ENCODE measurements at places on chromosomes 16 and 17.
A peak's percentile ranks its signal among the peaks of the same experiment; 100 is the strongest.

DNA sequence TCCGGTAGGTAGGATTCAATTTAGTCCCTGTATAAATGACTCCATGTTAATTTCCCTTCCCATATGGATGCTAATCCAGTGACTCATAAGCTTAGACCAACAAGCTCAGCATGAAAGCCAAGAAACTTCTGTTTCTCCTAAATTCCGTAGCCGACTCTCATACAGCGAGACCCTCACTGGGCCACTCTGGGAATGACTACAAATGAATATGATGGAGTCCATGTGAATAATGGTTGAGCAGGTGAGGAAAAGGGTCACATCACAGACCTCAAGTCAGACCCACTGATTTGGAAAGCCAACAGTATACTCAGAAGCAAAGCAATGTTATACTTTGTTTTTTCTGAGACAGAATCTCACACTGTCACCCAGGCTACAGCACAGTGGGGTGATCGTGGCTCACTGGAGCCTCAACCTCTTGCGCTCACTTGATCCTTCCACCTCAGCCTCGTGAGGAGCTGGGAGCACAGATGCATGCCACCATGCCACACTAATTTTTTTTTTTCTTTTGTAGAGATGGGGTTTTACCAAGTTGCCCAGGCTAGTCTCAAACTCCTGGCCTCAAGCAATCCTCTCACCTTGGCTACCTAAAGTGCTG, 14.6 kb downstream of the RSL1D1 start:
- peak; percentile 68 for DNase-seq

DNA sequence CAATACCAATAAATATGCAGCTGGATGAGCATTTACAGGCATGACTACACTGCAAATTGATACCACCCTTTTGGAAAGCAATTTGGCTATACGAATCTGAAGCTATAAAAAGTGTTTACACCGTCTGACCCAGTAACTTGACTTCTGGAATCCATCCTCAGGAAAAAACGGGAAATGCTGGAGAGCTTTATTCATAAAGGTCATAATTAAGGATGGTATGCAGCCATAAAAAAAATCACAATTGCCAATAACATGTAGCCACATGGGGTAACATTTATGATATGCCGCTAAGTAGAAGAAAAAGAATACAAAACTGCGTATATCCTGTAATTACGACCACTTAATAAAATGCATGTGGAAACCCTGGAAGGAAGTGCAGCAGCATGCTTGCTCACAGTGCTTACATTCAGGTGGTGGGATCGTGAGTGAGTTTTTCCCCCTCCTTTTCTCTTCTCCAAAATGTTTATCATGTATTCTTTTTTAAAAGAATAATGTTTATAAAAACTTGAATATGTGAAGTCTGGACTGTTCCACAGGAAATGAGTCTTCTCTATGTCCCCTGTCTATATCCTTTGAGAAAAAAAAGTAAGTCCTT, 34.2 kb downstream of the COPRS start:
- no peak for DNase-seq

DNA sequence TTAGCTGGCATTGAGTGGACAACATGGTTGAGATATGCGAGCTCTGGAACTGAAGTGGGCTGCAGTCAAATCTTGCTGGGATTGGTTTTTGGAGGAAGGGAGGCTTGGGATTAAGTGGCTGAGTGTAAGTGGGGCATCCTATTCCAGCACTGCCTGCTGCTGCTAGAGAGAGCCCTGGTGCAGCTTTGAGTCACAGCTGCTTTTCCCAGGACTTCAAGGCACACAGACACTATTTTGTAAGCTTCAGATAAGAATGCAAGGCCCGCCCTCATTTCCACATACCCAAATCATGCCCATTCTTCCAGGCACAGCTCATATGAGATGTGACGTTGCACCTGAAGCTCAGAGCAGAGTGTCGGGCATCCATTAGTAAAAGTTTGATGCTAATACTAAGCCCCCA, 10.2 kb upstream of the MAF start:
- DNase-seq = no peak

DNA sequence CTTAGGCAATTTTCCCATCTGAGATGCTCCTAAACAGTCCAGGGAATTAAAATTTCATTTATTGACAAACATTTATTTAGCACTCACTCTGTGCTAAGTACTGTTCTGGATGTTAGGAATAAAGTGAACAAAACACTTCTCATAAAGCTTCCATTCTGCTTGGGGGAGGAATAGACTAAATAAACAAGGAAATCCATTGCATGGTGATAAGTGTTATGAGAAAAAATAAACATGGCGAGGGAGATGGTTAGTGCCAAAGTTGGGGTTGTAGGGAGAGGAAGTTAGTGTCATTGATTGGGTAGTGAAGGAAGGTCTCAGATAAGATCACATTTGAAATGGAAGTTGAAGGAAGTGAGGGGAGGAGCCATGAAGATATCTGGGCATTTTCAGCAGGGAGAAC, 72.2 kb upstream of the CES5A start:
- no peak for DNase-seq

DNA sequence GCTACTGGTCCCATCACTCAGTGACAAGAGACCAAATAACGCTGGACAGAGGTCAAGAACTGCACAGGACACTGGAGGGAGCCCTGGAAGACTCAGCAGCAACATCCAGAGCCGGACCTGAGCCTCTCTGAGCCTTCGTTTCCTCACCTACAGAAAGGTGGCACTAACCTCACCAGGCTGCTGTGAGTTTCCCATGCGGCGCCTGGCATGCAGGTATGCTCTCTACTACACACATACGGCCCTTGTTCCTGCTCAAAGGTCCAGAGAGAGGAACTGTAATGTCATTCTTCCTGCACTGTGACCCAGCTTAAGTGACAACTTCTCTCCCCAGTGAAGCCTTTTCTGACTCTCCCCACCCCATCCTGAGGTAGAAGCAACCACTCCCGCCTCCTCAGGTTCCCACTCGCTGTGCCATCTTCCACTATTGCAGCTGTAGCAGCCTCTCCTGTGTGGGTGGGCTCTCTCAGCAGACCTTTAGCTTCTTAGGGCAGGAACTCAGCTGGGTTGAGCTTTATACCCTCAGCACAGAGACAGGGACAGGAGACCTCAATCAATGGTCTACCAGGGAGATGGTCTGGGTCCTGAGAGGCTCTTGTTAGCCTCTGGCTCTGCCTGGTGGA, 43.9 kb upstream of the SREBF1 start:
- DNase-seq = no peak

GRCh38 chr16:83579027-83579426, 228.8 kb upstream of the HSBP1 start:
- DNase-seq = no peak

- peak; percentile 19 for DNase-seq
Observed at GRCh38 chr17:13626703-13627102, 25.0 kb upstream of the HS3ST3A1 start.

DNA sequence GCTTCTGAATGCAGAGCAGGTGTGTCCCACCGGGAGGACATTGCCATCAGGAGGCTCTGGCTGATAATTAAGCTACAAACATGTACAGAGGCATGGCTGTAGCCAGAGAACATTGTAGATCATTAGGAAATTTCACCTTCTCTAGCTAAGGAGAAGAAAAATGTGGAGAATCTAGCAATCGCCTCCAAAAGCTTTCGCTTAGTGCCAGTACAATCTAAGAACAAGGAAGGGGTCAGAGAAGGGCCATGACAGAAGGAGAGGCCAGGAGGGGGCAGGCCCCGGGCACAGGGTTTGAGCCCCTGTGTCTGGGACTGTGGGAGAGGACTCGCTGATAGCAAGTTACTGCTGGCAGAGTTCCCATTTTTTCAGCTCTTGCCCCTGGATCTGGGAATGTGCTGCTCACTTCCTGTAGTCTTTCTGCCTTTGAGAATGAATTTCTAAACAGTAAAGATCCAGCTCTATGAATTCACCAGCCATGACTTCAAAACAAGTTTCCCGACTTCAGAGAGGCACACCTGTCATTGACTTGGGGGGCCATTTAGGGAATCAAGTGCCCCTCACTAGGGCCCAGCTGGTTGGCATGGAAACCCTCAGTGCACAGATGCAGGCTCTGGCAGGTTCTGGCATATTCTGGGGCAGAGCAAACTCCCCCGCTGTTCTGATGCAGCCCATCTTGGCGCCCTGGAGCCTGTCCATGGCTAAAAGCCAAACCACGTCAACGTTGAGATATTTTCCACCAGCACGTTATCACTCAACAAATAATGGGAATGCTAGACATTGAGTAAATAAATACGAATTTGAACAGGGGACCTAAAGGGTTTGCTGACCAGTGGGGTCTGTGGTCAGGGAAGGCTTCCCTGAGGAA, 59.5 kb upstream of the CACNG4 start:
- DNase-seq = peak; percentile 37

DNA sequence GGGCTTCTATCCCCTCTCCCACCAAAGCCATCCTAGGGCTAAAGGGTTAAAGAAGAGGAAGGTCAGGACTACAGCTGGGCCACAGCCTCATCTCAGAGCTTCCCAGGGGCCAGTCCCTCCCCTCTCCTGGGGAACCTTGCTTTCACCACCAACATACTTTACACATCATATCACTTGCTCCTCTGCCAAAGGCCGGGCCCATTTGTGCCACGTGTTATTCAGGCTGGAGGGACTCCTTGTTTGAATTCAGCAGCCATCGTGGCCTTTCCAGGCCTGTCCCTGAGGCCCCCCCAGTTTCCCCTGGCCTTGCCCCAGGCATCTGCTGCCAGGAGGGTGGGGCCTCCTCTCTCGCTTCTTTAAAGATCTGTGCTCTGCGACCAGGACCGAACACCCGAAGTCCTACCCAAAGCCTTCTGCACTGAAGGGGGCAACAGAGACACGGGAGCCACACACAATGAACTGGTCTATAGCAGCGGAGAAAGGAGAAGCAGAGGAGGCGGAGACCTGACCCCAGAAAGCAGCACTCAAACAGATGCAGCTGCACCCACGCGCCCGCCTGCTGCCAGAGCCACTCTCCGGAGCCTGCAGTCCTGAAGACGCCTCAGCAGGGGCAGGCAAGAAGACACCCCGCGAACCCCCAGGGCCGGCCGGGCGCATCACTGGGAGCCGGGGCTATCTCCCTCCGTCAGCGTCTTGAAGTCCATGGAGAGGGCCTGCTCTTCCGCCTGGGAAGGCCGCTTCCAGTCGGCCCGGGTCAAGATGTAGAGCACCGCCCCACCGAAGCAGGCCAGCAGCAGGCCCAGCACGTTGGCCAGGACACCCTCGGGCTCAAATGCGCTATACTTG, 12.1 kb downstream of the CYB561 start:
- DNase-seq = no peak

DNA sequence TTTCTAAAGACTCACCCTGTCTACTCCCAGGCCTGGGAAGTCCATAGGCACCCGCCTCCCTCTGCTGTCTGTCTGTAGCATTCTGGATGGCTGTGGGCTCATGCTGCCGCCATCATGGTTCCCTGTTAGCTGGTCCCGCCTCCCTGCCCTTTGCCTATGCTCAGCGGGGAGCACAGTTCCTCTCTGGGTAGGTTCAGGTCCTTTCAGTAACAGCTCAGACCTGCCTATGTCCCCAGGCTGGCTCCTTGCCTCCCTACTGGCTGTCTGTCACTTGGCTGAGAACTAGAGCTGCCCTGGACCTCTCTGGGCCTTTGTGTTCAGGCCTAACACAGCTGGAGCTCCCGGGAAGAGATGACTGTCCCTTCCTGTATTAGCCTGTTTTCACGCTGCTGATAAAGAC, 317.9 kb downstream of the SNX29 start:
- DNase-seq = no peak

DNA sequence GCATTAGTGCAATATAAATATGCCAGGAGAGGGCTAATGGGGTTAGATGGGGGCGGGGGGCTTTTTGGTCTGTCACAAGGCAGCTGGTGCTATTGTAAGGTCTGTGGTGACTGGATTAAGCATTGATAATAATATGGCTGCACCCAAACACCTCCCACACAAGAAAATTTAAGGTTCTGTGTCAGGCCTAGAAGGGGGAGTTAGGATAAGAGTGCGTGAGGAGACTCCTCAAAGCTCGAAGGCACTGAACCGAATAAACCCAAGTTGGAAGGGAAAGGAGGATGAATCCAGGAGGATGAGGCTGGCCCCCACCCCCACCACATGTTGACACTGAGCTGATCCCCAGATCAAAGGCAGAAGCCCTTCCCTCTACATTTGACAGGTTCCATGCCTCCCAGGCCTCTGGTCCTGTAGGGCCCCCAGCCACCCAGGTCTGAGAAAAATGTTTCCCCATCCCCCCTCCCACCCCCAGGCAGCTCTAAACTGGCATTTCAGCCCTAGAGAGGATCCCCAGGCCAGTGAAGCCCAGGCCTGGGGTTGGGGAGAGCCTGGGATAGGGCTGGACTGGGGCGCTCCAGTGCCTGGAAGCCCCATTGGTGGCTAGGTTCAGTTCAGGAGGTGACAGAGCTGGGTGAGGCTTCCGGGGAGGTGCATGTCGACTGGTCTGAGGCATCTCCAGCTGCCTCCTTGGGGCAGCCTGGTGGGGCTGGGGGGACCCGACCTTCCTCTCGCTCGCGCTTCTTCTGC, 1.7 kb downstream of the HOXB1 start:
- DNase-seq = no peak

GRCh38 chr17:65662196-65662595, 100.7 kb upstream of the AXIN2 start:
- DNase-seq = no peak

- DNase-seq = peak; percentile 60
Observed at GRCh38 chr17:45319239-45319703, 2.5 kb upstream of the MAP3K14 start.

DNA sequence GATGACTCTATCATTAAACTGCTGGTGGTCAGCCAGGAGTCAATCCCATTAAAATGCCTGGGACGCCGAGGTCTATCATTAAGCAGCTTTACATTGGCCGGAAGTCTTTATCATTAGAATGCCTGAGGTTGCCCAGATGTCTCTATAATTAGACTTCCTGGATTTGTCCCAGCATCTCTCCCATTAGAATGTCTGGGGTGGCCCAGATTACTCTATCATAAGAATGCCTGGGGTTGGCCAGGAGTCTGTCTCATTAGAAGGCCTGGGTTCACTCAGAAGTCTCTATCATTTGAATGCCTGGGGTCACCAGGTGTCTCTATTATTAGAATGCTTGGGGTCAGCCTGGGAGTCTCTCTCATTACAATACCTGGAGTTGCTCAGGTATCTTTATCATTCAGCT, 2227.2 kb downstream of the TP53TG3F start:
- DNase-seq = no peak

DNA sequence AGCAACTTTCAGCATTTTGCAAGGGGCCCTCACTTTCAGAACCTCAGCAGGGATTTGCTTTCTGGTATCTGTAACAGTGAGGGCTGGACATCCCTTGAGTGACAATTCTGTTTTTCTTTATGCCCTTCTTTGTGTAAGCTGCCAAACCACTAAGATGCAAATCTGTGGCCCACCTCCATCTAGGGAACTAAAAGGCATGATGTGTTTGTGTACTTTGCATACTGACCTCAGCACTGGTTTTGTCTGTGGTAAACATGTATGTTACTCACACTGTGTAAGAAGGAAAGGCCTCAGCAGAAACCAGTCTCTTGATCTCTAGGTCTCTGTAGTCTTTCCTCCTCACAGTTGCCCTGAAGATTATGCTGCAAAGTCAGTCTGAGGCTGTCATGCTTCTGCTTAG, 396.6 kb upstream of the DYNLRB2 start:
- no peak for DNase-seq

GRCh38 chr16:2785101-2785991, 2.0 kb downstream of the PRSS33 start:
- DNase-seq = no peak

DNA sequence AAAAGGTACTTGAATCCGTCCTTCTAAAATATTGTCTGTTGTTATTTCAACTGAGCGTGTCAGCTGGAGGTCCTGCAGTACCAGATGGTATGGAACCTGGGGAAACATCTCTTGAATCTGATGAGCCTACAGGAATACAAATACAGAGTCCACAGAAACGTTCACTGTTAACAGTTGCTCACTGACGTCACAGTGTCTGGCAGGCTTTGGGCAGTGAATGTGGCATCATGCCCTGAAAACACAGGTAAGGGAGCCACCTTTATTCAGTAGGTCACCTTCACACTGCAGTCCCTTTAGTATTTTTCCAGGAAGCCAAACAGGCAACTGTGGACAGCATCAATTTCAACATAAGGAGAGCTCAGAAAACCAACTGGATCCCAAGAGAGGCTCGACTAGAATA, 56.1 kb downstream of the AMFR start:
- no peak for DNase-seq
